ENCODE measurements at places on chromosomes 11 and 22.
A peak's percentile ranks its signal among the peaks of the same experiment; 100 is the strongest.

DNA sequence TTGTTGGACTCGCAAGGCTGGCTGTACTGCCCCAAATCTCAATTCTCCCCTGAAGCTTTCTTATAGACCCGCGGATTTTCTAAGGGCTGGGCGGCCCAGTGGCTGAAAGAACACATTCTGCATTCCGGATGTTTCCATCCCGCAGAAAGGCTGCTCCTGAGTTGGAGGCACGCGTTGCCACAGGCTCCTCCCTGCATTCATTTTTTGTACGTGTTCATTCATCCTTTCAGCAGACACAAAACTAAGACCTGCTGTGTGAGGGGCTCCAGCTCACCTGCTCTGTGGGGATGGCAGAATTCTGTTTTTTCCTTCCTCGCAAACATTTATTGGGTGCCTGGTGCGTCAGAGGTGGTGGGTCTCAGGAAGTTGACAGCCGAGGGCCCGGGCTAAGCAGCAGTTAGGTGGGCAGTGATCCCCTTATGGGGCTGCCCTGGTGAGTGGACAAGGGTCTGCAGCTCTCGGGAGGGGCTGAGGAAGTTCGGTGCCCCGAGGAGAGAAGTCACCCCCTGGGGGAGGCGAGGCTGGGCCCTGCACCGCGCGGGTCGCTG is 23.7 kb downstream of the SHANK3 start:
- no peak for DNase-seq

DNA sequence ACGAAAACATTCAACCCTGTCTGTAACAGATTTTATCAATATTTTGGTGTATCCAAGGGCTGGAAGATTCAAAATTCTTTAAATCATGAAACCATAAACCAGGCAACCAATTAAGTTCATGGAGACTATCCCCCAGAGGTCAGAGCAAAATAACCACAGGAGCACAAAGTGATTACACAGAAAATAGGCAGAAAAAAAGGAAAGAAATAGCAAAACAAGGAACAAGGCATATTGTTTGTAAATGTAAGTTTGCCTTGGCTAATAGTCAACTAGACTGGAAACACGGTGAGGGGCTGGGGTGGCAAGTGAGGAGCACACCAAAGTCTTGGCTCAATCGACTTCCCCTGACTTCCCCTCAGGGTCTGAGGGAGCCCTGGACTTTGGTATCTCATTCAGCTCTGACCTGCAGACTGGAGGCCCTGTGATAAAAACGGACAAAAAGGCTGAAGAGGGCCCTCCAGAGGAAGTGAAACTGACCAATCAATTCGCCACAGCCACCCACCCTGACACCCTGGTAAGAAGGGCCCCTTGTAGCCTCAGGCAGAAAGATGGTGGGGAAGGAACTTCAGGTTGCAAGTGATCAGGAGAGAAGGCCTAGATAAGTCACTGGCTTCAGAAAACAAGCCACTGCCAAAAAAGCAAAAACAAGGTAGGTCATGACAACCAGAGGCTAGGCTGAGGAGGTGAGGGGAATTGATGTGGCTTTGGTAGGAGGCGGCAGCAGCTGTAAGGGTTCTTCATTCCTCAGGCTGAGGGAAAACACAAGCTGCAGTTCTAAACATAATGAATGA is 1.8 kb downstream of the SIK3 start:
- no peak for DNase-seq

DNA sequence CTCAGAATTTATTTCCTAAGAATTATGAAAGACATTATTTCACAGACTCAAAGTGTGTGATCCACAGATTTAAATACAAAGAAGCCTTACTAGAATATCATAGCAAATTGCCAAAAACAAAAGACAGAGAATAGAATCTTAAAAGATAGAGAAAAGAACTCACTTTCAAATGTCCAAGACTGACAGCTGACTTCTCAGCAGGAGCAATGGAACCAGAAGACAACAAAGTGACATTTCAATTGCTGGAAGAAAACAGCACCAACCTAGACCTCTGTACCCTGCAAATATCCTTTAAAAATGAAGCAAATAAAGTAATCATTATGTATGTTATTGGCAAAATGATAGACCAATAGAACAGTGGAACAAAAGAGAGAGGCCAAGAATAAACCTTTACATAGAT is 109.2 kb downstream of the TTC17 start:
- DNase-seq = no peak

GRCh38 chr22:26828311-26828710 is 170.9 kb downstream of the MIAT start:
- DNase-seq = no peak

- no peak for DNase-seq
Measured at GRCh38 chr11:119134389-119134978, 13.1 kb downstream of the HINFP start.

DNA sequence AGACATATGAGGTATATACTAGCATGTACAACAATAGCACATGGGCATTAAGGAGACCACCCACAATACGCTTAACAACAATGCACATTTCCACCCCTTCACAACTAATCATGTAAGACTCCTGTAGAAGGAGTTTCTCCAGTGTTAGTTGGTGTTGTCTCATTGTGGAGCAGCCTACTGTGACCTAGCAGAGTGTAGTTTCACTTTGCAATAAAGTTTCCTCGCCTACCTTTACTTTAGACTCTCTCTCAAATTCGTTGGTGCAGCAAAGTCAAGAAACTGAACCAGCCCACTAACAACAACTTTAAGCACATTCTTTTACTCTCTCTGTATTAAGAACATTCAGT is 863.6 kb downstream of the FAM181B start:
- DNase-seq = no peak

GRCh38 chr11:65915821-65916251 is 3.0 kb downstream of the C11orf68 start:
- DNase-seq = no peak

- no peak for DNase-seq
Measured at GRCh38 chr11:12184699-12185098, 74.3 kb downstream of the MICAL2 start.

- DNase-seq = peak; percentile 25
Measured at GRCh38 chr11:61918251-61918937, 1.0 kb upstream of the RAB3IL1 start.

DNA sequence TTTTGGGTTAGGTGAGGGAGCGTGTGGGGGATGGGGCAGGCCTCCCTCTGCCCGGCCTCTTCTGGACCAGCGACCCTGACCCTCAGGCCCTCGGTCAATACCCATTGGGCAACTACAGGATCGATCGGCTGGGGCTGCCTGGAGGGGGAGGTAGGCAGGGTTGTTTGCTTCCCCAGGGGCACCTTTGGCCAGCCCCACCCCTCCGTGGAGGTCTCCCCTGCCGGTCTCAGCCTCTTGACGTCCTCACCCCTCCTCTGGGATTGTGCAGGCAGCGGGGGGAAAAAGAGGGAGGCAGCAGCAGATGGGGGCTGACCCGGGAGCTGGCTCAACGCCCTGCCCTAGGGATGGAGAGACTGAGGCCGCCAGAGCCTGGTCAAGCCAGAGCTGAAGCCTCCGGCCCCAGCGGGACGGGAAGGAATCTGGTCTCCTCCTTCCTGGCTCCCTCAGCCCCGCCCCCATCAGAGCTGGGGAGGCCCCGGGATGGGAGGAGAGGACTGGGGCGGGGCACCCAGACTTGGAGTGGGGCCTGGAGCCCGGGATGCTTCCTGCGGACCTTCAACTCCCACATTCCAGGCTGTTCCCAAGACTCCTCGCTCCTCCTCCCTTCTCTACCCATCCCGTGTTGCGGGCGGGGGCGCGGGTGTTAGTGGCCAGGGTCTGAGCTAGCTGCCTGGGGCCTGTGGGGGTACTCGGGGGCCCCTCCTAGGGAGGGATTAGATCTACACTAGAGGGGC is 14.4 kb upstream of the CDC42EP1 start:
- no peak for DNase-seq

GRCh38 chr11:2091112-2091746 is 48.0 kb downstream of the IGF2 start:
- no peak for DNase-seq

- DNase-seq = no peak
Measured at GRCh38 chr11:81804858-81805257, 928.8 kb downstream of the FAM181B start.

DNA sequence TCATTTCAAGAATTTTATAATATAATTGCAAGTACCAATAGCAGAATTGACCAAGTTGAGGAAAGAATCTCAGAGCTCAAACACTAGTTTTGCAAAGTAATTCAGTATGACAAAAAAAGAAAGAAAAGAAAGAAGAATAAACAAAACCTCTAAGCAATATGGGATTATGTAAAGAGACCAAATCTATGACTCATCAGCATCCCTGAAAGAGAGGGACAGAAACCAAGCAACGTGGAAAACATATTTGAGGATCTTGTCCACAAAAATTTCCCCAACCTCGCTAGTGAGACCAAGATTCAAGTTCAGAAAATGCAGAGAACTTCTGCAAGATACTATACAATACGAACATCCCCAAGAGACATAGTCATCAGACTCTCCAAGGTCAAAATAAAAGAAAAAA is 203.7 kb upstream of the DDI1 start:
- no peak for DNase-seq

DNA sequence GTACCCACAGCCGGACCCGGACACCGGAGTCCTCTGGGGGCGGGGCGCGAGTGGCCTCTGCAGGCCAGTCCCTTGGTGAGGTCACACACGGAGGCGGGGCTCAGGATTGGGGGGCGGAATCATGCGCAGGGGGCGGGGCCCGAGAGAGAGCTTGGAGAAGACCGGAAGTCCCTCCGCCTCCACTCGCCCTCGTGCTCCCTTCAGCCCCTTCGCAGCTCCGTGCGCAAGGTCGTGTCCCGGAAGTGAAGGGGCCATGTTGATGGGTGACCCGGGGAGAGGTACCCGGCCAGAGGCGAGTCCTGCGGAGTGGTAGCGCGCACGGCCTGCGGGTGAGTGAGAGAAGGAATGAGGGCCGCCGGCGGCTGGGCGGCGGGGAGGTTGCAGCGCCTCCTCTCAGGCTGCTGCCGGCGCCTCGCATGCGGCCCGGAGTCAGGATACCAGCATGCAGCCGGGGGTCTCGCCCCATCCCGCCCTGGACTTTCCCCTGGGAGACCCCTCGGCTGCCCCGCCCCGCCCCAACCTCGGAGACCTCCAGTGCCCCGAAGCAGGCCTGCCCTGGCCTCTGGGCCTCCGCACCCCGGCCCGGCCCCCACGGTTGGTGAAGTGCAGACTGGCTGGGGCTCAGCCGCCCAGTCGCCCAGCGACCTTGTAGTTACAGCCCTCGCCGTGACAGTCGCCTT is at the start of gene MIEF1:
Gene MIEF1, plus strand, starts transcription at position 182 of the 680 bp plus-strand sequence. CDS start 9,005 bp downstream, outside the sequence.
- DNase-seq = peak; percentile 47

DNA sequence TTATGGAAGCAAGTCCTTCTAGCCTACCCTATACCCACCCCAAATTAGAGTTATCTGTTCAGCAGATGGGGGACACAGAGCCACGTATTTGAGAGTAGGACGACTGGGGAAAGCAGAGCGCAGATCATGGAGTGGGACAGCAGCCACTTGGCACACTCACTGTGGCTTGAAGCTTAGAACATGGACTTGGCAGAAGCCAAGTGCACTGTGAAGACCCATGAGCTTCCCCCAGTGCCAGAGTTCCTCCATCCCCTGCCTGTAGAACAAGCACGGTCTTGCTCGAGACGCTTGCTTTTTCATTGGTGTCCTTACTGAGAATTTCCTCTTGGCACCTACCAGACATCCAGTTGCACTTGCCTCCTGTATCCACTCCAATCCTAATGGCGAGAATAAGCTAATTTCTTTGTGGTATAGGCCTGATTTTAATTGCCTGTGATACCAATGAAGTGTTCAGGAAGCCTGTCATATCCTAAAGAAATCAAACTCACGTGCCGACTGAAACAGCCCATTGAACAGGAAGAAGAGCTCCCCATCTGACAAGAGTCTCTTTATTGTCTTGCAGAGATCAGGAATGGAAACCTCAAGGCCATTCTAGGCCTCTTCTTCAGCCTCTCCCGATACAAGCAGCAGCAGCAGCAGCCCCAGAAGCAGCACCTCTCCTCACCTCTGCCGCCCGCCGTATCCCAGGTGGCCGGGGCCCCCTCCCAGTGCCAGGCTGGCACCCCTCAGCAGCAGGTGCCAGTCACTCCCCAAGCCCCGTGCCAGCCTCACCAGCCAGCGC is 166.9 kb downstream of the NAV2 start:
- no peak for DNase-seq

GRCh38 chr22:29883045-29883774 is at the start of gene MTMR3:
Gene MTMR3, plus strand, starts transcription at chr22:29883174. Its CDS starts 87,886 bp downstream, at chr22:29971060.
- DNase-seq = no peak

- DNase-seq = no peak
Measured at GRCh38 chr11:11169715-11170351, 183.2 kb downstream of the CSNK2A3 start.

GRCh38 chr22:35726398-35726797 is 8.7 kb downstream of the APOL5 start:
- no peak for DNase-seq

DNA sequence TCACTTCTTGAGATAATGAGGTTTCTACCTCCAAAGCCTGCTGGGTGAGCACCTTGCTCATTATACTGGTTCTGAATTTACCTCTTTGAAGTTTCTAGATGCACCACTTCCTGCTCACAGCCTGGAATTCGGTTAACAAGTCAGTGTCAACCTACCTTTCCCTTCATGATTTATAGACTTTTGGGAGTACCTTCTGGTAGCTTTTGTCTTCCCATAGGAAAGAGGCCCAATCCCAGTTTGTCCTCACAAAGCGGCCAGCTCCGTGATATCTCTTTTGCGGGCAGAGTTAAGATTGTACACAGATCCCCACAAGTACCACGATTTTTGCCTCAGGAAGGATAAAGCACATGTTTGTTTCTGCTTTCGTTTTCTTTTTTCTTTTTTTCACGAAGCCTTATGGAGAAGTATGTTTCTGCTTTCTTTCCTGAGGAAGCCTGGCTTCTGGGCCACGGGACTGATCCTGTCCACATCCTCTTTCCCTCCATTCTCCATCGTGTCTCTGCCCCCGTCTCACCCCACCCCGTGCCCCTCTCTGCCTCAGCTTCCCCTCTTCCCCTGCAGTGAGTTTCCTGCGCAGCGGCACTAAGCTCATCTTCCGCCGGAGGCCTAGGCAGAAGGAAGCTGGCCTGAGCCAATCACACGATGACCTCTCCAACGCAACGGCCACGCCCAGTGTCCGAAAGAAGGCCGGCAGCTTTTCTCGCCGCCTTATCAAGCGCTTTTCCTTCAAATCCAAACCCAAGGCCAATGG is 5.7 kb upstream of the HINFP start:
- no peak for DNase-seq

GRCh38 chr22:26851125-26851524 is 193.7 kb downstream of the MIAT start:
- DNase-seq = no peak

- no peak for DNase-seq
Measured at GRCh38 chr11:76173663-76174062, 32.6 kb downstream of the WNT11 start.

DNA sequence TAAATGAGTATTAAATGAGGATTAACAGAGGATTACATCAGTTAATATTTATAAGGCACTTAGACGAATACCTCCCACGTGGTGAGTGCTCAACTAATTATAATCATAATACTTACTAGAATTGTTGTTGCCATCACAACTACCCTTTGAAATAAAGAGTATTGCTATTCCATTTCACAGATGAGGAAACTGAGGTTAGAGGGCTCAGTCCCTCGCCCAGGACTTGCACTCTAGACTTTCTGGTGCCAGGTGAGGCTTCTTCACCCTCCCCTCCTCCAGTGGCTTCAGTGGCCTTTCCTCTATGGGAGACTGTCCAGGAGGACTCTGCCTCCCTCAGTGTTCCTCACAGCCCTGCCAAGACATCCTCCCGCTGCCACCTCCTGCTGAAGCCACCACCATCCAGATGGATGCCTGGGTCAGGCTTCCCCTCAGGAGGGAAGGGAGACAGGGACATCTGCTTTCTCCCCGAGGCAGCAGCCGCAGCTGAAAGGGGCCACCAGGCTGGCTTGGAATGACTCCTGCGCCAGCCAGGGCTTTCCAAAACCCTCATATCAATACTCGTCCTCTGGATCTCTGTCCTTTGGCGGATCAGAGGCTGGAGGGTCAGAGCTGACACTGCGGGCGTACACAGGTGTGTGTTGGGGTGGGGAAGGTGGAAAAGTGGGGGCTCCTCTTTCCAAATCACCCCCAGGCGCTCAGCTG is 580.1 kb downstream of the BUD13 start:
- peak; percentile 48 for DNase-seq
